ENCODE measurements at places on chromosomes 6 and 20.

- no peak for DNase-seq
Measured at GRCh38 chr6:50712291-50712690, 1.0 kb upstream of the TFAP2D start.

DNA sequence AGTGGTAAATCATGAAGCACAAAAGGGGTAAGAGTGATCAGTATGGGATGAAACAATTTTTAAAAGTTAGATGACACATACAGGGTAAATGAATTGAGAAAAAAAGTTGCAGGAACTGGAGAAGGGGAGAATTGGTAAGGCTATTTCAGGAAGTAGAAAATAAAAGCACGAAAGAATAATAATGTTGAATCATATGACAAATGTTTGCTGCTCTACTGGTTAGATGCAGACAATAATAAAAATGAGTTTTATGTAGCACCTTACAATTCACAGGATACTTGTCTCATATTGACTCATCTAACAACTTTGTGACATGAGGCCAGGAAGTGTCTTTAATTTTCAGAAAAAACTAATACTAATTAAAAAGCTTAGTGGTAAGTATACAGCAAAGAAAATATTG lies 566.5 kb upstream of the MARCKS start:
- no peak for DNase-seq

DNA sequence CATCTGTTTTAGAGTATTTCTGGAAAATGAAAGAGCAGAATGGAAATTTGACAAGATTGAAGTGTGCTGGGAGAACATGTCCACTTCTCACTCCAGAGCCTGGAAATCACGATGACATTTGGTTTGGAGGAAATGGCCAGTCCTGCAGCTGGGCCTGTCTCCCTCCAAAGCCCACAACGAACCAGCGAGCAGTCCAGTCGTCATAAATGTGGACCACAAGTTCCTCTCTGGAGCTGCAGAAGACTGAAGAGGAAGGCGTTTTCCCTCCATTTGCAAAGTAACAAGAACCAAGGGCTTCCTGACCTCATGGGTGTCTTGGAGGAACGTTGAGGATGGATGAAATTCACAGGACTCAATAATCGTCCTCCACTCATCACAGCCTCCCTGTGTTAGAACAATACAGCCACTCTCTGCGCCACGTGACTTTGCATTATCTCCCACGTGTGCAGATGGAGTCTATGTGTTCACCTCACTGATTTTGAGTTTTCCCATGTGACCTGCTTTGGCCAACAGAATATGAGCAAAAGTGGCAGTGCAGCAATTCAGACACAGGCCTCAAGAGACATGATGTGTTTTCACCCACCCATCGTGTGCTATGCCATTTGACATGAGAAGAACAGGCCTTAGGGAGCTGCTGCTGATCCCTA lies 9.1 kb upstream of the SPATS1 start:
- no peak for DNase-seq

DNA sequence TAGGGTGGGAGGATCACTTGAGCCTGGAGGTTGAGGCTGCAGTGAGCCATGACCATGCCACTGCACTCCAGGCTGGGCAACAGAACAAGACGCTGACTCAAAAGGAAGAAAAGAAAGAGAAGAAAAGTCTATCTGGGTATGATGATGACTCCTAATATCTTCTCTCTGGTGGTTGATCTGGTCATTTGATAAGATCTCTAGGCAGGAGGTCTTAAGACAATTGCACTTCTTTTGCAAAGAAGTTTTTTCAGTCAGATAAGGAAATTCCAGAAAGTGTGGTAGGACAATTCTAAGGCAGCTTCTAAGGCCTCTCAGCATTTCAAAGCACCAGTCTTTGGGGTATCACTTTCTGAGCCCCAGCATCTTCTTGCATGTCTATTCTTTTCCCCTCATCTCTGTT lies 7.7 kb upstream of the AIF1 start:
- no peak for DNase-seq

- no peak for DNase-seq
Measured at GRCh38 chr6:107611094-107611810, 121.3 kb downstream of the SOBP start.

DNA sequence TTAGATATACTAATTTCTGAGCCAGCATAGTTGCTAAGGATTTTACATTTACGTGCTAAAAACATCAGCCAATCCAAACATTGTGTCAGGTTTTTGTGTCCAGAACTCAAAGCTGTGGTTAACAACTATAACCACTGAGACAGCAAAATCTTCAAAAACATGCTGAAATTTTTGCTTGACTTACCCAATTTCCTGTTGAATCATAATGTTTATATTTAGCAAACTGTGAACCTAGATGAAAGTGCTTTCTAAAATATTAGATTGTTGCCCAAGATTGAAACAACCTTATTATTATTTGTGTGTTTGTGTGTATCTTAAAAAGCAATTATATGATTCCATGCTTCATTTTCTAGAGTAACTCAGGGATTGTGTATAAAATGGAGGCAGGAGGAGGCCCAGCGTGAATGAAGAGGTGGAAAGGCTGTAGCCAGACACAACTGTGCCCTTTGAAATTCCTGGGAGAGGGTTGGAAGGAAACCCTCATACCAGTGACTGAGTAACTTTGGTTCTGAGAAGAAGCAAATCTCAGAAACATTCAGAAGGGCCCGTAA lies 48.0 kb downstream of the ARMC2 start:
- no peak for DNase-seq

DNA sequence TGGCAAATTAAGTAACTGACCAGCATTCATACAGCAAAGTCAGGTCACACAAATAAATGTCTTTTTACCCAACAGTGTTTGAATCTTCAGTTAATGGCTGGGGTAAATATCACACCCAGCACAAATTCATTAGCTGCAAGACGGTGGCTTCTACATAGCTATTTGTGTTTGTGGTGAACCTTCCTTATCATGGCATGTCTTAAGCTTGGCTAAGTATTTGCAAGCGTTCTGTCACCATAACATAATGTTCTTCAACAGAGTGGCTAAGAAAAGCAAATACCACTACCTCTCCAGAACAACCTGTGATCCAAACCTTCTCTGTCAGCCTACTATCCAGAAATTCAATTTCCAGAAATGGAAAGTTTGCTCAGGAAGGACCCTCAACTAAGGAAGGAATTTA lies 255.6 kb upstream of the TAB2 start:
- DNase-seq = no peak

Measured in HEK293T (cell line).